Occipital lobe (tissue), 3 donors: ENCODE measurements at places on chromosomes 2 and 18. TPM values are rescaled to one million over a fixed set of nuclear protein-coding genes. Genes with fewer than 3 reads are reported as not detected.

The ABCB11 gene
- 0.16 TPM for total RNA-seq

The SERPINB12 gene
- total RNA-seq, result not detected

The PPP3R1 gene
- total RNA-seq, result 67.7 TPM

The GBX2 gene
- total RNA-seq, result not detected

The EVX2 gene
- total RNA-seq, result not detected

The ABCB6 gene
- total RNA-seq, result 32.0 TPM

The TDRD15 gene
- 3.0 TPM for total RNA-seq

The PPIG gene
- total RNA-seq, result 54.9 TPM

The B3GNT7 gene
- 1.2 TPM for total RNA-seq

The ZCCHC2 gene
- total RNA-seq, result 13.1 TPM

DNA sequence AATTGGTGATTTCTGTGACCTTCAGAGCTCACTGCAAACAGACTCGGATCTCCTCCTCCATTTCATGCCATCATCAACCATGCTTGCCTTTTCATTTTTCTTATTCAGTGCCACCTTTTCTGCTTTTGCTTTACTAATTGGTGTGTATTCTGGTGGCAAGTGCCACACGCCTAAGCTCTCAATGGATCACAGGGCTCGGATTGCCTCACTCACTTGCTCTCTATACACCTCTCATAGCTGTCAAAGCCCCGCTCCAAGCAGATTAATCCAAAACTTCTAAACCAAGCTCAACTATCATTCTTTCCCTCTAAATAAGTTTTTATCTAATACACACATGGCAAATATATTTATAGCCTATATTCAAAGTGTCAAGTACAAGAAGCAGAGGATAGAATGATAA lies 86.4 kb downstream of the PLEKHM3 start:
- DNase-seq, result no peak

DNA sequence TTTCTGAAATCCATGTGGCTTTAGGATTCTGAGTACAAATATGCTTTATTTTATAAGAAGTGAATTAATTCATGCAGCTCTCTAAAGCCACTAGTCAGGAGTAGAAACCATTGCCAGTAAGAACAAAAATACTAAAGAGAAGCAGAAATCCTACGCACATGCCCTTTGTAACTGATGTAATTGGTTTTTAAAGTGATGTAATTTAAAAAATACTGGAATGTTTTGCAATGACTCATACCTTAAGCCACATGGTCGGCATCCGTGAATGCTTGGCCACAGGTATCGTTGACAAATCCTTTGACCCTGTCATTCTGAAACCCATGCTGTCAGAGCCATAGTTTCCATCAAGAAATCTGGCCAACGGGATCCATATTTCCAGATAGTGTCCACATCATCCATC lies 213.3 kb downstream of the ACKR3 start:
- DNase-seq, result no peak

- no peak for DNase-seq
These were observed 95.6 kb downstream of the NDUFA10 start for GRCh38 chr2:239929504-239929903.

GRCh38 chr2:122535960-122536505 lies 780.6 kb downstream of the TSN start:
- DNase-seq, result no peak

DNA sequence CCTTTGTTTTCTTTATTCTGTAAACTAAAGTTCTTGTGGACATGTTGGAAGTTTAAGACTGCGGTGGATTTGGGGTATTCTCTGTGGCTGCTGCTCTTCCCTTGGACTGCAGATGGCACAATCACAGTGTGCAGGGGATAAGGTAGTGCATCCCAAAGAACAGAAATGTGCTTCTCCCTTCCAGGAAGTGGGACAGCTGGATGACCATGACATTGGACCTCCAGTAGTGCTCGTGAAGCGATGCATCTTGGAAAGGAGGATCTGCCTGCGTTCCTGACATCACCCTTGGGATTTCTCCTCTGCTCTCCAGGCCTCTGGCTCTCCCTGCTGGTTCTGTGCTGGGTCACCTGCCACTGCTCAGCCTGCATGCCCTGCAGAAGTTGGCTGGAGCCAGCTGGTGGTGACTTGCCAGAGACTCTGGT lies 109.9 kb downstream of the SLC4A3 start:
- DNase-seq, result no peak

GRCh38 chr18:76227759-76228158 lies 267.3 kb downstream of the ZNF516 start:
- DNase-seq, result no peak

GRCh38 chr18:5738526-5738925 lies 156.8 kb downstream of the TMEM200C start:
- no peak for DNase-seq

DNA sequence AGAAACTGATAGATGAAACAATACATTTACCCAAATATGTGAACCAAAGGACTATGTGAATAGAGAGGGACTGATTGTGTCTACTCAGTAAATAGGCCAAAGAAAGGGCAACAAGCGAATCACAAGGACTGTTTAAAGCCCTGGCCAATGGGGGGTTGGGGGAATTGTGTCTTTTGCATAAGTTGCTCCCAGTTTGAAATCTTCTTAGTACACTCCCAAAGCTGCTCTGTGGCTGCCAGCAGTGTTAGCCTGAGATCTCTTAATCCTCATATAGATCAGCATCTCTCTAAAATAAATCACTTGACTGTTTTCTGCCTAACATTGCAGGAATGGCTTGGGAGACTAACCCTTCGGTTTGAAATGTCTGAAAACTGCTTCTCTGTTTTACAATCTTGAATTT lies 236.4 kb downstream of the PLCL1 start:
- DNase-seq, result no peak

DNA sequence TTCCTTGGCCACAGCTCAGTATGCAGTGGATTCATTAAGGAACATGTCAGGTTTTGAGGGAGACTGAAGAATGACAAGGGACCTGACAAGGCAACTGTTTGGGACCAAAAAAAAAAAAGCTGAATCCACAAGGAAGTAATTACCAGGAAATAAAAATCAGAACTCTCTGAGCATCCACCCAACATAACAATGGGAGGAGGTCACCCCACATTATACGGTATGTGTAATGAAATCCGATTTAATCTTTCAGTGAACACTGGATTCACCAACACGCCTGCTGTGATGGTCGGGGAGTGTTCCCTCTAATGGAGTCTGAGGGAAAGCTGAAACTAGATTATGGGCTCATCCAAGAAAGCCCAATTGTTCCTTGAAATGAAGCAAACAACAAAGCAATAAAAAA lies 329.3 kb downstream of the ETAA1 start:
- no peak for DNase-seq

DNA sequence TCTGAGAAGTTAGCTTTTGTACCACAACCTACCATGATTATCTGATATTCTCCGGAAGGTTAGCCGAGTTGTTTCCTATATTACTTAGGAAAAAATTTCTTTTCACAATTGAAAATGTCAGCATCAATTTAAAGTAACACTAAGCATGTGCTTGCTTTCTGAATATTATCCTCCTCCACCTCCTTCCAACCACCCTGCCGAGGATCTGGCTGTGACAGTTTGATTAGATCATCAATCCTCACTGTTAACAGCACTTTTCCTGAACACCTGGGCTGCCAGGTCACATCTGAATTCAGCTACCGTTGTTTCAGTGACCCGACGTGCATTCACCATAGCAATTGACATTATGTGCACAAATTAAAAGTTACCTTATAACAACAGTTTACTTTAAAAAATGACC lies 207.0 kb downstream of the ZNF407 start:
- no peak for DNase-seq

DNA sequence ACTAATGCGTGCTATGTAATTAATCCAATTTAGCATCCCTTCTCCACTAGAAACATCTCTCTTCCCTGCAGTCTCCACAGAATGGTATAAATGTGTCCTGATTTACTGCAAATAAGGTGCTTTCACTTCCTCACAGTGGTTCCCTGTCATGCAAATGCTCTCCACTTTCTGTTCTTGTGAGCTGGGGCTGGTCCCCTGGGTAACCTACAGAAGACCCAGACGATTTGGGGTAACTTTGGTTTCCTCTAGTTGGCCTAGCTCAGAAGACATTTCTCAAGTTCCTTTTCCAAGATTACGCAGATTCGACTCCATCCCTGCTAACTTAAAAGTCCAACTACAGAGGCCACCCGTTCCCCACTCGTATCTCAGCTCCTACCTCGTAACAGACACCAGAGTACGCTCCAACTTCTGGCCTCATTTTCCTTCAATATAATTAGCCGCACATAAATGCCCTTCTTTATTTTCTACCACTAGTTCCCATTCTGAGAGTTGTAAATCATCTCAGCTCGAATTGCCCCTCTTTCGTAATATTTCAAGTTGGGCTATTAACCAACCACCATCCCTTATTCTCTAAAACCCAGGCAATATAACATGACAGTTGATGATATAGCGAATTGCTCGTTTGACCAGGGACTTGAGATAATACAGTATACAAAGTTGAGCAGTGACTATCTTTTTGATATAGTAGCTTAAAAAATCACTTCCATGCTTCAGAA lies 28.8 kb upstream of the NEDD4L start:
- DNase-seq, result no peak

- DNase-seq, result no peak
These were observed 14.1 kb downstream of the ACMSD start for GRCh38 chr2:134852518-134852917.

DNA sequence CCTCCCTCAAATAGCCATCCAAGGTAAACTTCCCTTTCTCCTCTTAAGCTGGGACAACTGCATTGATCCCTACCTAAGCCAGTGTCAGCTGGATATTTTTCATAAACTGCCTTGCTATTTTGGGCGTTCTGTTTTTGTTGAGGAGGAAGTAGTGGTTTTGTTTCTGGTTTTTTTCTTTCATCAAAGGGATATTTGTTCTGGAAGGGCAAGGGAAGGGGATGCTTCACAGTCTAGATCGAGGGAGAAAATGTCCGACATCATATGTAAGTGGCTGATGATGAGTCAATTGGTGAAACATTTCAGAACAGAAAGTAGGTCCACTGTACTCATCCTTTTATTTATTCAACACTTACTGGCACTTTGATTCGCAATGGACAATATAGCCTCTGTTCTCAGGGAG lies 31.0 kb downstream of the TANC1 start:
- DNase-seq, result no peak

- DNase-seq, result no peak
These were observed 71.7 kb upstream of the WDR75 start for GRCh38 chr2:189369566-189369965.

GRCh38 chr2:221567231-221567760 lies 4.8 kb downstream of the EPHA4 start:
- DNase-seq, result no peak

- peak; percentile 37 for DNase-seq
These were observed 82.1 kb upstream of the POMC start for GRCh38 chr2:25250331-25251070.

GRCh38 chr2:76825140-76825970 lies 696.8 kb downstream of the LRRTM4 start:
- no peak for DNase-seq

DNA sequence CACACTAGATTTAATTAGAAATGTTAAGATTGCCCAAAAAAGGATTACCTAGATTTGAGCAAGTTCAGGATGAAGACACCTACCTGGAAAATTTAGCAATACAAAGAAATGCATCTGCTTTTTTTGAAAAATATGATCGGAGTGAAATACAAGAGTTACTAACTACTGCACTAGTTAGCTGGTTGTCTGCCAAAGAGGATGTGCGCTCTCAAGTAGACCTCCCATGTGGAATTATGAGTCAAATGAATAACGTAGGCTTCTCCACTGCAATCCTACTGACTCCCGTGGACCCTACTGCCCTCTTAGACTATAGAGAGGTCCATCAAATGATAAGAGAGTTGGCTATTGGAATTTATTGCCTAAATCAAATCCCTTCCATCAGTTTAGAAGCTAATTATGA lies 2.0 kb downstream of the ANKAR start:
- DNase-seq, result no peak

- DNase-seq, result no peak
These were observed 240.3 kb downstream of the VAPA start for GRCh38 chr18:10153924-10154752.

DNA sequence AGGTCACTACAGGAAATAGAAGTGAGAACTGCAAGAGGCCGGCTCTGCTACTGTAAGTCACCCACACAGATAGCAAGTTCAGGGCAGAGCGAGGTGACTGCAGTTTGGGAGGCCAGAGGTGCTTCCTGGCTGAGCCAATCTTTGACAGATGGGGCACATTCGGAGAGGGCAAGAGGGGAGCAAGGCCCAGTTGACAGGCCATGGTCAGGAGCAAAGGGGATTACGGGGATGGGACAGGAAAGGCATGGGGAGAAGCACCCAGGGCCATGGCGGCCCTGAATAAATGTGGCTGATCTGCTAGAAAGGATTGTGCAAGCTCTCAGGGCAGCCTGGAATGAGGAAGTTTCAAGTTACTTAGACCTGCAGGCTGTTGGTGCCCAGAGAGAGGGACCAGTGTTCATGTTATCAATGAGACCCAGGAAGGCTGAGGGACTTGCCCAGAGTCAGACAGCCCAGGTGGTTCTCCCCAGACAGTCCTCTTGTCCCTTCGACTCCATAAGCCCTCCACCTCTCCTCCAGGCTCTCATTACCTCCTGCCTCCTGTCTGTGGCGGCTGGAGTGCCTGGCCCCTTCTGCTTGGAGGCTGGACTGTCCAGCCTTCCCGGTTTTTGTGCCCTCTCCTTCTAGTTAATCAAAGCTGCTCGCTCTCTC lies 123.3 kb downstream of the CTIF start:
- DNase-seq, result no peak
